Activated T-helper 1 cell treated with anti-CD3 and anti-CD28 coated beads, Interleukin-2, amount 50 U/mL, for 16 hours (primary cell): ENCODE measurements at places on chromosomes 5 and 9.

- DNase-seq: no peak
Measured at GRCh38 chr5:117743337-117743736, 1168.7 kb upstream of the SEMA6A start.

DNA sequence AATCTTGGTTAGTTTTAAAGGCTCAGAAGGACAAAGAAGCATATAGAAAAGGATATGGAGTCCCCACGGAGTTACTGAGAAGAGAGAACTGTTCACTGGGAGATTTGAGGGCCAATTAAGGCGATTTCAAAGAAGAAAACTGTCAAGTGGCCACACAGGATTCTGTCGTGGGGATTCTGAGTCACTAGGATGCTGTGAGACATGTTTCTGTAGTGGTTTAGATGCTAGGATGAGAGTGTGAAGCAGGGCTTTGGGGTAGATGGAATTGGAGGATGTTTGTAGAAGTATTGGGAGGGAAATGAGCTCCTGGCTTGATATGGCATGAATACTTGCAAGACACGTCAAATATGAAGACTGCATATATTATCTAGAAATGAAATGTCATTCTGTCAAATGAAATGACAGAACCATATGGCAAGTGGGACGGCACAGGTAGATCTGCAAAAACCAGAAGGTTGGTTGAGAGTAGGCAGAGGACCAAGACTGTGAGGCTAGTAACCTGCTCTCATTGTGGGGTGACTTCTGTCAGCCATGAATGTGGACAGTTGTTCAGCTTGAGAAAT is 136.3 kb upstream of the SPRY4 start:
- no peak for DNase-seq

- no peak for DNase-seq
Measured at GRCh38 chr9:113886026-113886369, 9.9 kb downstream of the ZNF618 start.

DNA sequence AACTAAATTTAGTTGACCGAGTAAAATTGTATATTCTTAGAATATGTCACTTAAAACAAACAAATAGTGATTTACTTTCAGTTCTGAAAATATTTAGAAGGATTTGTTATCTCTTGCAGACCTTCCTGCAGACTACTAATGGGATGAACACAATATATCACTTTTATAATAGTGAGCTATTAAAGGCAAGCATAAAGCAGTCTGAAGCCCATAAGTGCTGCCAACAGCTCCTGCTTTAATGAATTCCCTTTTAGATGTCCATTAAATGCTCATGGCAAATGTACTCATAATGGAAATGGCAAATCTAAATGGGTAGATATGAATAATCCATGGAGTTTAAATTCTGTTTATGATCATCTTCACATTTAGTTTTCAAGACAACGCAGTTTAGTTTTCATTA is 170.2 kb downstream of the RANBP17 start:
- no peak for DNase-seq

DNA sequence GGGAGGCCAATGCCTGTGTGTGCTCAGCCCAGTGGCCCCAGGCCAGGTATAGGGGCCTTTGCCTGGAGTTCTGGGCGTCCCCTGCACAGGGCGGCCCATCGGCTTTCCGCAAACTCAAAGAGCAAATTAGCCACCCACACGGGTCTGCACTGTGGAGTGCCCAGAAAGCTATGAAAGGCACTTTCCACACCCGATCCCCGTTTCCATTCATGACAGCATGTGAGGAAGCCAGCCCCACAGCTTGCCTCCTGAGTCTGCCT is 5.2 kb downstream of the DBH start:
- DNase-seq: no peak

DNA sequence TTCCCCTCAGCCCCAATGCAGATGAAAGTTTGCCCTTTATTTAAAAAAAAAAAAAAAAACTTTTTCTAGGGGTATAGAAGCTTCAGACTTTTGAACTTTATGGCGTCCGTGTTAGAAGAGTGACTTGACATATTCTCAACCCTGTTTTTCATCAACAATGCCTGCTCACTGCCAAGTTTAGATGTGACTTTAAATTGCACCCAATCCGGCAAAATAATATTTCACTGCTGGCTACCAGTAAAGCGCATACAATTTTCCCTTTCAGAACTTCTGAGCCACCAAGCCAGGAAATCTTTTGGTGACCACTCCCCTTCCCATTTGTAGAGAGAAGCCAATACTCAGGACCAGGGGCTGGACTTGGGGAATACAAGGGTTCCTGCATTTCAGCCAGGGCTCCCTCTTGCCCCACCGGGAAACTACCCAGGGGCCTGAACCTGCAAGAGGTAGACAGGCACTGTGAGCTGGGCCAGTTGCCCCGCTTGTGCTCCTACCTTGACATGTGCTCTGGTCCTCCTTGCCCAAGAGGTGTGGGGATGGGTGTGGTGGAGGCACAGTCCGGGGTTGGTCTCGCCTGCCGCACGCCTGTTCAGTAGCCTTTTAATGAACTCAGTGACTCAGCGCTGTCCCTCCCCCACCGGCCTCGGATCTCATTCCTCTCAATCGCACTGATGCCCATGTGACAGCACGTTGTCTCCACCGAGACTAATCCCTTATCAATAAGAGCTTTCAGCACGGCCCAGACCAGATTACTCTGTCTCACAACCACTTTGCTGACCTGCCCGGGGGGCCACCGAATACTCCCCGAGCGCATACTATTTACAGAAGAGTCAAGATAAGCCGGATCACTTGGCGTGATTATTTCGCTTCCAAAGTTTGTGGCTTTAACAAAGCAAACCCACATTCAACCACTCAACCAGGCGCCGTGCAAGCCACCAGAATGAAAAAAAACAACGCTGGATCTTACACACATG is 226.4 kb downstream of the DCP2 start:
- no peak for DNase-seq

DNA sequence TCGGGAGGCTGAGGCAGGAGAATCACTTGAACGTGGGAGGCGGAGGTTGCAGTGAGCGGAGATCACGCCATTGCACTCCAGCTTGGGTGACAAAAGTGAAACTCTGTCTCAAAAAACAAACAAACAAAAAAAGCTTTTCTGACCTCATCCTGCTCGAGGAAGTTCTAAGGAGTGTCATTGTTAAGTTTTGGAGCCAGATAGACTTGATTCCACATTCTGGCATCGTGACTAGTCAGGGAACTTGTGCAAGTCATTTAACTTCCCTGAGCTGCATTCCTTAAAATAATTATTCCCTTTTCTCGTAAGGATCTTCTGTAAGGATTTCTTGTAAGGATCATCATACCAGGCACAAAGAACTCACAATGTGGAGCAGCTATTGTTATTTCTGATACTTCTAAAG is 26.2 kb downstream of the SNX24 start:
- DNase-seq: no peak

DNA sequence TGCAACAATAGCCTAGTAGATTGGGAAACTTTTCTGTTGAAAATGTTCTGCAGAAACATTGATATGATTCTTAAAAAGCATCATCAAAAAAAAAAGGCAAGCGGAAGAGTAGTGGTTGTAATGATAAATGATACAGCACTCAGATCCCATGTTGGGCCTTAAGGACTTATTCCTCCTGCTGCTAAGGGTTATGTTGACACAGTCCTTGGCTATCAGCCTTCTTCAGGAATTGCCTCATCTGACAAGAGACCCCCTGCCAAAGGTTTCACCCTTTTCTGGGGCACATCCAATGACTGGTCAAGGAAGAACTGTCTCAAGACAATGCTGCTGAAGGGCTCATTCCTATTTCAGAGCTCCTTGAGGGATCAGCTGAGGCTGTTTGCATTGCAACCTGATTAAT is 44.3 kb upstream of the MAMDC2 start:
- no peak for DNase-seq

GRCh38 chr9:108536836-108537601 is 318.8 kb downstream of the ACTL7B start:
- no peak for DNase-seq

GRCh38 chr5:132260714-132261551 is 3.4 kb downstream of the PDLIM4 start:
- DNase-seq: no peak

GRCh38 chr9:107020040-107020530 is 157.1 kb downstream of the ZNF462 start:
- DNase-seq: no peak

DNA sequence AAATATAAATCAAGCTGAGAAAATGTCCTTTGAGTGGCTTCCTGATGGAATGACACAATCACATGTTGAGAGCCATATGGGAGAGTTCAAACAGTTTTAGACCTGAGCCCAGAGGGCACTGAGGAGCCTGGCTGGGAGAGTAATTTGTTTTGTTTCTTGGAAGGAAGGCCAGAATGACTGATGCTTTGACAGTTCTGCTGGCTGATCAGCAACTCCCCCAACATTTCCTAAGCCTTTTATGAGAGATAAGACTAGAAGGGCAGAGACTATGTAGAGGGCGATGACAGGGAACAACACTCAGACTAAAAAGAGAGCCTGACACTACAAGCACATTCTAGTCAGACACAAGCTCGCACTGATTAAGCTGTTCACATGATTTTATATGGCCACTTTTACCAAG is 169.2 kb downstream of the COX7C start:
- DNase-seq: no peak
